Fibroblast of skin of right biceps (primary cell): ENCODE measurements at places on chromosomes 1 and 21.

- DNase-seq = no peak
These were observed 24.3 kb upstream of the MYBPHL start for GRCh38 chr1:109331113-109331512.

DNA sequence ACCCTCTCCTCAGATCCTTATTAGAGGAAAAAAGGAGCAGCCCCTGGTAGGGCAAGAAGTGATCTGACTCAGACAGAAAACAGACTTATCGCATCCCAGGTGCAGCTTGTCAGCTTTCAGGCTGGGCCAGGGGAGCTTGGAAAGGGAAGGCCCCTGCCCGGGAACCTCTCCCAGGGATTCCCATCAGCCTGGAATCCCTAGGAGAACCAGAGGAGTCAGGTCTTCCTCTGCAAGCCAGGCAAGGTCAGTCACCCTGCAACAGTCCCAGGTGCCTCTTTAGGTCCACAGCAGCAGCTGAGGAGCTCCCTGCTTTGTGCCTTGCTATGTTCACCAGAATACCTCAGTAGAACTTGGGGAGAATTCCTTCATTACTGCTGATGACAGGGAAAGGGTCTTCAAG lies 2.9 kb upstream of the PRAMEF12 start:
- no peak for DNase-seq

GRCh38 chr21:15442743-15443469 lies 286.9 kb upstream of the USP25 start:
- no peak for DNase-seq

- DNase-seq = no peak
These were observed 32.6 kb downstream of the ZBED6 start for GRCh38 chr1:203828002-203828401.

DNA sequence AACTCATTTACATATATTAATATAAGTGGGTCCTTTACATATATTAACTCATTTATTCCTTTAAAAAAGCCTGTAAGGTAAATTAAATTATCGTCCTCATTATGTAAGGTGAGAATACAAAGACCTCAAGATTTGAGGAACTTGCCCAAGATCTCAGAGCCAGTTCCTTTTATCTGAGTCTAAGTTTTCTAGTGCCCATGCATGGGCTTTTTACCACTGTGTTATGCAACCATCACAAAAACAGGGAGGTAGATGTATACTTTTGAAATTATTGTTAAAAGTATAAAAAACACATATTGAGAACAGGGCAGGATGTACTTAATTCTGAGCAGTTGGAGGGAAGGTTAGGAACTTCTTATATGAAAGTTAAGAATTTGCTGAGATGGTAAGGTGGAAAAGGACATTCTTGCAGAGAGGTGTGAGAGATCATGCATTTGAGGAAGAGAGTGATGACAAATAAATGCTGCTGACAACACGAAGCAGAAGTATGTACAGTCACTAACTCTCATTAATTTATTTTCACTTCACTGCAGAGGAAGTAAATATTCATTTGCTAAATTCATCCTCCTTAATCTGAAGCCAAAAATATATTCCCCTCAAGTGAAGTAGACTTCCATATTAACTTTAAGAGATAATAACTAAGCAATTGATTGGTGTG lies 28.9 kb upstream of the LYPLAL1 start:
- no peak for DNase-seq
